Retina (tissue), 1 donor: ENCODE measurements at places on chromosomes 2 and 18.
A peak's percentile ranks its signal among the peaks of the same experiment; 100 is the strongest.

- DNase-seq, result no peak
Observed at GRCh38 chr2:45946023-45946422, 294.5 kb downstream of the PRKCE start.

GRCh38 chr2:205869439-205869838 lies 187.1 kb downstream of the NRP2 start:
- no peak for DNase-seq

DNA sequence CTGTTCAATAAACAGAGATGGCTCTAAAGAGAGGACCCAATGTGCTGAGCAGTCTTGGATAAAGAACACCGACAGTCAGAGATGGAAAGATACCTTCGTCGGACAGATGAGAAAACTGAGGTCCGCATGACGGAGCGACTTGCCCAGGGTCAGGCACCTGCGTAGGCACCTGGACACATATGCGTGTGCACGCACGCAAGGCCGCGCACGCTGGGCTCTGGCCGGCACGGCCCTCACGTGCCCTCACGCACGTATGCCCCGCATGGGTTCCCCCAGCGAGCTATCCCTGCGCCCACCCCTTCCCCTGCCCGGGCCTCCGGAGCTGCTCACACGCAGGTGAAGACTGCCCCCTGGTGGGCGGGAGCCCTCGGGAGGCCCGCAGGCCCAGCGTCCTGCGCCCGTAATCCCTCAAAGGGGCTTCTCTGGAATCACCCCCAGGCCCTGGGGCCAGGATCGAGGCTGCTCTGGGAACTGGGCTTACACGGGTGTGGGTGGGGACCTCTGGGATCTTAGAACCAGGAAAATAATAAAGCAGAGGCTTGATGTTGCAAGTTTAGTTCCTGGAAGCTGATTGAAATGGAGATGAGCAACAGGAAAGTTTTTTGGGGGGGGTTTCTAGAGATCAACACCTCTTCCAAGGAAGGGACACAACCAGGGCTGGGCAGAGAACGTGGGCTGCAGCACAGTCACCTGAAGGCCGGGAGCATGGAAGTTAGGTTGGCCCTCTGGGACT lies 246.3 kb downstream of the TNS1 start:
- peak; percentile 91 for DNase-seq

- no peak for DNase-seq
Observed at GRCh38 chr2:17122887-17123501, 395.2 kb downstream of the RAD51AP2 start.

- peak; percentile 83 for DNase-seq
Observed at GRCh38 chr2:43224131-43224570, 2.3 kb downstream of the ZFP36L2 start.

GRCh38 chr2:154533300-154533940 lies 165.1 kb upstream of the KCNJ3 start:
- no peak for DNase-seq

DNA sequence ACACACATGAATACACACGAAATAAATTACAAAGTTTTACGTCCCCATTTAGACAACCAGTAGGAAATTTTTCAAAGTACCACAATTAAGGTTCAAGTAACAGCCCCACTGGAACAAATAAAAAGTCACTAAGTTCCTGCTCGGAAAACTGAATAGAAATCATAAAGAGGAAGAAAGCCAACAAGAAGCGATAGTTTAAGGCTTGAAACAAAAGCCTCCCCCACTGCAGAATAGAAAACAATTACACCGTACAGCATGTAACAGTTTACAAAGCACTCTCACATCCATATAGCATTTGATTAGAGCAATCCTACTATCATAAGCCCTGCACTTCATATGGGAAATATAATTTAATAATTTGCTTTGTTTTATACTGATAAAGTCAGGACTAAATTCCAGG lies 15.5 kb downstream of the KLF7 start:
- DNase-seq, result no peak
